ENCODE measurements at places on chromosomes 5 and 9.

DNA sequence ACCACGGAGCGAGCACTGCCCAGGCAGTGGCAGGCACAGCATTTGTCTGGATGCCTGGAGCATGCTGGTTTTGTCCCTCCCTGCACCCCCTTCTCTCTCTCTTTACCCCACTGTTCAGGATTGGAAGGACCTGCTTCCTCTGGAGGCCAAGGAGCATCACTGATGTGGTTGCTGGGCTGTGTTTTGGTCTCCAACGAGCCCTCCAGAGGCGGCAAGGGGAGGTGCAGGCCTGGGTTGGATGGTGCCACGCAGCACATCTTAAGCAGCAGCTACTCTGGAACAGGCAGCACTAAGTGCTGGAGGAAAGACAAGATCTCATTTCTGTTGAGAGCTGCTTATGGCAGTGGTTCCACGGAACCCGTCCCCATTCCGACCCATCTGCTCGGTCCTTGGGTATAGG, 139.6 kb downstream of the CMYA5 start:
- no peak for DNase-seq

DNA sequence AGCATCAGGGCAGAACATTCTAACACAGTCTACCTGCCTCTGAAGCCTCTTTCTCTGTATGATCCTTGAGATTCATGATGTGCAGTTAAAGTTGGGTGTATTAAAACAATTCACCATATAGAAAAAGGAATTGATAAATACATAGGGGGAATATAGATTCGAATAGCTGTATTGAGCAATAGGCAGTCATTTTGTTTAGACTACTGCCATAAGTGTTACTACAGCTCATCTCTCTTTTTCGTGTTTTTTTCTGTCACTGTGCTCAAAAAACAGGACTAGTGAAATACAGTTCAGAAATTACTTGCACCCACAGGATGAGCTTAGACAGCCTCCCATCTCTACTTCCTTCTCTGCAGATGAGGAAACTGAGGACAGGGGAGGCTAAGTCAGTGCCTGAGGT, 144.6 kb upstream of the FBN2 start:
- no peak for DNase-seq

DNA sequence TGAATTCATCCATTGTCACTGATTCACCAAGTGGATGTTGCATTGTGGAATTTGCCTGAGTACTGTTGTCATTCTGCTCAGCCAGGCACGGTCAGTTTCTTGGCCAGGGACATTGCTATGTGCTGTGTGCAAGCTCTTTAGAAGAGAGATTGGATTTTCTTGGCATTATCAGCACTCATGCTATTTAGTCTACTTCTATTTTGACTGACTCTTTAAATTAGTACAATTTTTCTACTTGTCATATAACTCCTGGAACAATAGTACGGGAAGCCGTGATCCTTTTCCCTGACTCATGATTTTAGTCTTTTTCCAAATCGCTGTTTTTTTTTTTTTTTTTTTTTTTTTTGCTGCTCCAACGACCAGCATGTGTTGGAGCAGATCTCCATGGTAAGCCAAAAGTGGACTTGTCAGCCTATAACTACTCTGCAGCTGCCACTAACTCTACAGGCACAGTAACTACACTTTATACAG, 129.7 kb downstream of the CDC42SE2 start:
- no peak for DNase-seq

DNA sequence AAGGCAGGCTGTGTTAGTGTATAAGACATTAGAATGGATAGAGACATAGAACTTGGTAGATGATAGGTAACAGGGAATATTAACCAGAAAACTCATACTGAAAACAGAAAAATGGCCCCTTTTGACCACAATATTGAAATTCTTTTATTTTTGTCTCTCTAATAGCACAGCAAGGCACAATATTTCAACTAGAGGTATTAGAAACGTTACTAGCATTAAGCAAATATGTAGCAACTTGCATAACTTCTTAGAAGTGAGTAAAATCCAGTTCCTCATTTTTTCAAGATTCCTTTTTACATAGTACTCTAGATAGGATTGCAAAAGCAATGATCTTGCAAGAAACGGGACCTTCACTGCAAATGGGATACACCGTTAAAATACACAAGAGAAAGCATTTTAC, 102.7 kb upstream of the VCAN start:
- DNase-seq, result no peak

DNA sequence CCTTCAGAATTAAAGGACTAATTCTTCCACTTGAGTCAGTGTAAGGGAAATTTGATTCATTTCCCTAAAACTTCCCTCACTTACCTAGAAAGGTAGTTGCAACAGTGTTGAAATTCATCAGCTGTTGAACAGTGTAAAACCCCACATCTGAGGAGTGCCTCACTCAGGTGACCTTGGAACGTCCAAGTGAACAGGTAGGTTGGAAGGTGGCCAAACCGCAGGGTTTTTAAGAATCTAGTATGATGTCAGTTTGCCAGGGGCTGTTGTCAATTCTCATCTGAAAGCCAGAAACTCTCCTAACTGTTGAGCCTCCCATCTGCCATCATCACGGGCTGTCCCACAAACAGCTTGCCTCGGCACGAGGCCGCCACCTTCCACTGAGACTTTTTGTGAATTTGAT, 105.7 kb downstream of the TMEM174 start:
- no peak for DNase-seq

GRCh38 chr5:149317281-149318048, 27.8 kb upstream of the GRPEL2 start:
- DNase-seq, result no peak

GRCh38 chr5:22665801-22666200, 187.3 kb downstream of the CDH12 start:
- no peak for DNase-seq

DNA sequence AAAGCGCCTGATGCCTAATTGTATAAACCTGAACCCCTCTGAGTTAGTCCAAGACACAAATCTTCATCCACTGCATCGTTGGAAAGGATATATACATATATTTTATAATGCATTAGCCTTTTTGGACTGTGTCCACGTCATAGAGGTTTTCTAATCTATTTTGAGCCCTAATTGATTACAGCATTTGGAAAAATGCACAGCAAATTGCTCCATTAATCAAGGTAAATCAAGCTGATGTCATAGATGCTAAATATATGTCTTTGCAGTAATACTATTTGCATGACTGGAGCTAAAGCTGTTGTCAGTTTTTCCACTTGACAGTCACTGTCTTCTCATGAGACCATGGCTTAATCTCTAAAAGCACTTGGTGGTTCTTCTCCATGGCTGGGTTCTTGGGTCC, 483.5 kb upstream of the TNC start:
- DNase-seq, result no peak

DNA sequence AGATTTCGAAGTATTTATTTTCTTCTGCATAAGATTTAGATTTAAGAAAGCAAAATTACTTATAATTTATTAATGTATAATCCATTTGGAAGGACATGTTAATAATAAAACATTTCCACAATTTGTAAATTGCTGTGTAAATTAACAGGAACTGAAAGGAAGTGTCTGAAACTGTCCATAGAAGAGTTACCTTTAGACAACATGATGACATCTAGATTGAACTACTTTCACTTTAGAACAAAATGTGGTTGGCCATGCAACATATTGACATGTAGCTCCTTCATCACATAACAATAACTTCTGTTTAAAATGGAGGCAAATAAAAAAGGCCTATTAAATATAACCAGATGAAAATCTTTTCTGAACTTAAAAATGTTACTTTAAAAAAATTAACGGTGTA, 1849.5 kb upstream of the ACO1 start:
- DNase-seq, result no peak

- DNase-seq, result no peak
Measured at GRCh38 chr9:107394264-107394663, 95.3 kb downstream of the KLF4 start.

GRCh38 chr5:39315995-39316394, 48.3 kb downstream of the C9 start:
- DNase-seq, result no peak

DNA sequence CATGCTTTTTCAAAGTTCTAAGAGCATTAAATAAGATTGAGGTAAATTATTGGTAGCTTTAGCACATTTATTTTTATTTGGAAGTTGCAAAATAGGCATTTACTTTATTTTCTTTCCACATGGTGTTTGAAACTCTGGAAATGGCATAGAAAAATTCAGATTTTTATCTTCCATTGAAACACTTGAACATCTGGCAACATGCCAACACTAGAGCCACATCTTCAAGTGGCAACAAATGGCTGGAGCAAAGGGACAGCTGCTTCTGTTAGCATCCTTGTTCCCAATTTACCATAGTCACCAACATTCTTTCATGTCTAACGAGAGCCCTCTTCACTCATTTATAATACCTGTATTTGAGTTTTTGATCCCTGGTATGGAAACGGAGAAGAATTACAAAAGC, 539.9 kb downstream of the ZNF608 start:
- DNase-seq, result no peak

DNA sequence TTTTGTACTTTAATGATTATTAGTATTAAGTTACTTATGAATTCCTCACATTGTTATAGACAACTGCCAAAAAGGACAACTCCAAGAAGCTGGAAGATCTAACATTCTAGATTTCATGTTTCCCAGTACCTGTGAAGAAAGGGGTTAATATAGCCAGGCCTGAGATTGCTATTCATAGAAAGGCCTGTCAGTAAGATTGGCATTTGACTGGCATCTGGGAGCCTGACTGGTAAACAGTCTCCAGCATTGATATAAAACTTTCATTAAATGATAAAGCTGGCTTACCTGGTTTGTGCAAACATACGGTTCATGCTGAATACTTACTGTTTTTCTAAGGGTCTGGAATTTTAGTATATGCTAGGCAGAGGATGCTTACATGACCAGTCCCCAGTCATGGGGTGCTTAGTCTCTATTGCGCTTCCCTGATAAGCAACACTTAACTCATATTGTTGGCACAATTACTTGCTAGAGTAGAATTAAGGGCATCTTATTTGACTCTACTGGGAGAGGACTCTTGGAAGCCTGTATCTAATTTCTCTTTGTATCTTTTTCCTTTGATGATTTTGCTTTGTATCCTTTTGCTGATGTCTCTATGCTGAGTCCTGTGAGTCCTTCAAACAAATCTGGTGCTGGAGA, 340.4 kb upstream of the SEMA6A start:
- DNase-seq, result no peak

DNA sequence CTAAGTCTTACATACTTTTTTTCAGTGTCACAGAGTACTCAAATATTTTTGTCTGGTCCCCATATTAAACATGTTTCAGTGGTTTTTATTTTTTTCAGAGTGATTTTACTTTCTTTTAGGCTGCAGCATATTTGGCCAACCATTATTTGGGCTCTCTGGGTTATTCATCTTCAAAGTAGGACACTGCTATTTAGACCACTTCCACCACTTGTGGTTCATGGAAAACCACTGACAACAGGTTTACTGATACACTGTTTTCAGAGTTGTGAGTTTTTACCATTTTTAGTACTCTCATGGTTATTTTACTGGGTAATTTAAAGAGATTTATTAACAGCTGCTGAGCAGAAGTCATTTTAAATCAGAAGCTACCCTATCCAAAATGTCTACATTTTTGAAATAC, 437.6 kb downstream of the KIAA0825 start:
- no peak for DNase-seq

GRCh38 chr5:107496466-107496865, 174.3 kb downstream of the EFNA5 start:
- DNase-seq, result no peak

- DNase-seq, result no peak
Measured at GRCh38 chr5:133236541-133236951, 184.7 kb downstream of the HSPA4 start.

DNA sequence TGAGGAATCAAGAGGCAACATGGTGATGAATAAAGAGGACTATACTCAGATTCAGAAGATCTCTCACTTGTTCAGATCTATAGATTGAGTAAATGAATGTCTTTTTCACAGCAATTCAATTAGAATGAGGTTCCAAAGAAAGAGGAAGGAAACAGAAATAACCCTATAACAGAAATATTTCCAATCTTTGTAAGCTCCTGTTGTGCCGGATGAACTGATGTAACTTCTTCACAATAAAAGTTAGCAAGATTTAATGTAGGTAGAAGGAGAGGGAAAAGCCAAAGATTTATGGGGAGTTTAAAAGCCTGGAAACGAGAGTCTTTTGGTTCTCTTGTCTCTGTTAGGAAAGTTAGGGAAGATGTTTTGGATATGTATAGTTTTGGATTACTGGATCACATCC, 92.1 kb downstream of the PBX3 start:
- DNase-seq, result no peak

DNA sequence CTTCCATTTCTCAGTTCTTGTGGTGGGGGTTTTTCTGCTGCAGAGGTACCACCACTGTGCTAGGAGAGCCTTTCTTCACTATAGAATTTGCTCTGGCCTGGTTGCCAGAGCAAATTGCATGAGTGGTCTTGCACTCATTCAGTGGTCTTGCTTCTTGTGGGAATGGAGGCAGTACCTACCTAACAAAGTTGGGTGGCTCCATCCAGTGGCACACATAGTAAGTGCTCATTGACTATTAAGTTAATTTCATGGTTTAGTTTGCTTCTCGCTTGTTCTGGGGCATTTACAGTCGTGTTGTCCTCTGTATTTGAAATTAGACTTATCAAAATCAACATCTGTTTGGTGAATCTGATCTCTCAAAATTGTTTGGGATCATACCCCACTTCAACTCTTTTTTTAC, 23.0 kb downstream of the SLC28A3 start:
- no peak for DNase-seq

GRCh38 chr9:95584176-95584575, 67.4 kb upstream of the PTCH1 start:
- no peak for DNase-seq

GRCh38 chr5:132821791-132822190, 8.7 kb downstream of the SHROOM1 start:
- no peak for DNase-seq

DNA sequence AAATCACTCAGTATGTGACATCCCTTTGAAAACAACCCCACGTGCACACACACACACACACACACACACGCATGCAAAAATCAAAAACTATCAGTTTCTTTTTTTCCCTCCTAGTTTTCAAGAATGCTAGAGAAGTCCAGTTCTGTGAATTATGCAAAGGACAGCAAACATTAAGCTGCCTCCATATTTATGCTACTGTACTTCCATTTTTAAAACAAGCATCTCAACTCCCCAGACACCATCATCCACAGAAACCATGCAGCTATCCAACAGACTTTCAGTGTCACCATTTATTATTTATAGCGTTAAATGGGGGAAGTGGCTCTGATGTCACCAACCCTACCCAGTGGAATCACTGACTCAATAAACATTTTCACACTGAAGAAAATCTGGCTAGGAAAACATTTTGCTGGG, 1.6 kb downstream of the FBXW11 start:
- no peak for DNase-seq

DNA sequence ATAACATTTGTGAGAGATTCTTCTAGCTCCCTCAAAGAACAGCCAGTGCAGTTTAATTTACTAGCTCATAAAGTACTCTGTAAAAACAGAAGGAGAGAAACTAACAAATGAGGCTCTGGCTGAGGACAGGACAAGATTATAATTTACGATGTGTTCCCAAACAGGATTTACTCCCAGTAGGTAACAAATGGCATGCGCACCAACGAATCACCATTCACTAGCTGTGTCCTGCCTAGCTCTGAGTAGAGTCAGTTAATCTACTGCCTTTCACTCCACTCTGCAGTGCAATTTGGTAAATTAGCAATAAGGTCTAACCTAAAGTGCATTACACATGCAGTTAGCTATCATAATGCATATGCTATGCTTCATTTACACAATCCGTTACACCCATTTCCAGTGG, 497.4 kb upstream of the CCNG1 start:
- no peak for DNase-seq
